ENCODE measurements at places on chromosomes 11 and 22. TPM values are rescaled to one million over a fixed set of nuclear protein-coding genes. Genes with fewer than 3 reads are reported as not detected.

DNA sequence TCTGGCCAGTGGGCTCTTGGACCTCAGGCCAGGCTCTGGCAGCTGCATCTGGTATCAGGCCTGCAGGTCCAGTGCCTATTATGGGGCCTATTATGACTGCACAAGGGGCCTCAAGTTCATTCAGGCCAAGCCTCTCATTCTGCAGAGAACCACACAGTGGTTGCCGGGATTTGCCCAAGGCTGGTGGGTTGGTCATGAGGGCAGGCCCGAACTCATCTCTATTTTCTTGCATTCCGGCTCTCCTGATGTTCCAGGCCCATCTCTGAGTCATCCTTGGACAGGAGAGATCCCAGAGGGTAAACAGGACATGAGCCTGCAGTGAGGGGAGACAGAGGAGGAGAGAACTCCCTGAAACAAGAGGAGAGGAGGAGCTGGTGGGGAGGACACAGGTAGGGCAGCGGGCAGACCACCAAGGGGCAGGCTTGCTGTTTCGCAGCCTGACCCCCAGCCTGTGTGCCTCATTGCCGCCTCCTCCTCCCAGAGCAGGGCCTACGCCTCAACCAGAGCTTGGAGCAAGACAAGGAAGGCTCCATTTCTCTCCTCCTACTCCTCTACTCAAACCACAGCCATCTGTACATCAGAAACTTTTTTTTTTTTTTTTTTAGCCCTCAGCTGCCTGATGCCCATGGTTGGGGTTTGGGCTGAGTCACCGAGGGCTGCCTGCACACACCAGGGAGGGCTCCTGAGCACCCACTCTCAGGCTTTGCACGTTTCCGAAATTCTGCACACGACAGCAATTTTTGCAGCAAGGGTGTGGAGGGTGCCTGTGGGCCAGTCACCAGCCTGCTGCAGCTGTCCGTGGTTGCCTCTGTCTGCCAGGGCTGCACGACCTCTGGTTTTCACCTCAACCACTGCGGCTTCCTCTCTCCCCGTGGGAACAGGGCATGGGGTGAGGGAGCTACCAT lies 12.7 kb upstream of the TREH start:
- DNase-seq: peak; percentile 51

- no peak for DNase-seq
These were observed 78.7 kb downstream of the HORMAD2 start for GRCh38 chr22:30158744-30159500.

DNA sequence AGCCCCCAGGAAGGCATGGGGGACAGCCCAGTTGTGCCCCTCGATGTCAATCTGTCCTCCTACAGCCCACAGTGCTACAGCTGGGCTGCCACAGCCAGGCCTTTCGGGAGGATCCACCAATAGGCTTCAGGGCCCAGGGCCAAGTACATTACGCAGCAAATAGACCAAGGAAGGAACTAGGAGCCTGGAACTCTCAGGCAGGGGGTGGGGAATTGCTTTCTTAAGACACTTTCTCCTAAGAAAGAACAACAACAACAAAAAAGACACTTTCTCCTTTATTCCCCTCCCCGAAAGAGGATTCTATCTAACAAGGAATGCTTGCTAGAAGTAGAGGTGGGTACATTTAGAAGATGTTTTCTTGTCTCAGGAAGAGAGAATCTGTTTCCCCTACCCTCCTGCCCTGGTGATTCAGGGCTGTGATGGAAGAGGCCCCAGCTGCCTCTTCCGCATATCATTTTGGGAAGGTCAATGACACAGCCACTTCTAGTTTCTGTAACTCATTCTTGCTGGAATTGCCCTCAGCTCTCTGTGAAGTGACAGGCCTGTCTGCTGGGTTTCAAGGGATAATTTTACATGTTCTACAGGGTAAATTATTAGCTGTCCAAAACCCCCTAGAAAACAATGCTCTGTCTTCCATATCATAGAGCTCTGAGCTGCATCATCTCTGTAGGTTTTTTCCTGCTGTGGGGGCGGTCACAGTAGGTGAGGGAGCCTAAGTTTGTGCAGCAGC lies 6.0 kb upstream of the MALAT1 start:
- peak; percentile 90 for DNase-seq

DNA sequence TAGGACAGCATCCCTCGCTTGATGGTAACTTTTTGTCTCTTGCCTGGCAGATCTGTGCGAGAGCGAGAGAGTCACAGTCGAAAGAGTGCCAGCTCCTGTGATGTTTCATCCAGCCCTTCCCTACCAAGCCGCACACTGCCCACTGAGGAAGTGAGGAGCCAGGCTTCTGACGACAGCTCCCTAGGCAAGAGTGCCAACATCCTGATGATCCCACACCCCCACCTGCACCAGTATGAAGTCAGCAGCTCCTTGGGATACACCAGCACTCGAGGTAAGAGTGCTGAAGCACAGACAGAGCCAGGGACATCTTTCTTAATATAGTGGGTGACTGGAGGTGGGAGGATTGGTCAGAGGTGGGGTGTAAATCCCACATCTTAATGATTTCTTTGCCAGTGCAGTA lies 61.1 kb downstream of the DEPDC5 start:
- peak; percentile 49 for DNase-seq

GRCh38 chr11:87726506-87726905 lies 448.7 kb downstream of the RAB38 start:
- no peak for DNase-seq

DNA sequence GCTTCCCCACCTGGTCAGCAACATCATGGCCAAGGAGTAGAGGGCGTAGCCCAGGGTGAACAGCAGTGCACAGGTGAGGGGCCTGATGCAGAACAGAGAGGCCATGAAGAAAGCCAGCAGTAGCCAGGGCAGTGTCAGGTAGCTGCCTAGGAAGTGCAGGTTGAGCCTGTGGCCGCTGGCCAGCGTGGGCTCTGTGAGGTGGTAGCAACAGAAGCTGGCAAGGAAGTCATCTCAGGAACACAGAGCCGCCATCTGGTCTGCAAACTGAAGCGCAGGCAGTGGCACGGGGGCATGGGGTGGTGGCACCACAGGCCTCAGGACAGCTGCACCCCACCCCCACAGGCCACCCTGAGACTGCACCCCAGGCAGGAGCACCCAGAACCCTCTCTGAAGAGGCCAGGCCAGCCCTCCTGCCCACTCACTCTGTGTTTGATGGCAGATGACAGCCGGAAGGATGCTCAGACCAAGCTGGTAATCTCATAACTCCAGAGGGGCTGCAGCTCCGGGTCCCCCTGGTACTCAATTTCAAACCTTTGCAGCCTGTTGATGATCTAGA lies 95.3 kb downstream of the MED15 start:
- no peak for DNase-seq

- no peak for DNase-seq
These were observed 50.9 kb upstream of the RRAS2 start for GRCh38 chr11:14409891-14410290.

- no peak for DNase-seq
These were observed 83.8 kb upstream of the SOX6 start for GRCh38 chr11:16440136-16440535.

DNA sequence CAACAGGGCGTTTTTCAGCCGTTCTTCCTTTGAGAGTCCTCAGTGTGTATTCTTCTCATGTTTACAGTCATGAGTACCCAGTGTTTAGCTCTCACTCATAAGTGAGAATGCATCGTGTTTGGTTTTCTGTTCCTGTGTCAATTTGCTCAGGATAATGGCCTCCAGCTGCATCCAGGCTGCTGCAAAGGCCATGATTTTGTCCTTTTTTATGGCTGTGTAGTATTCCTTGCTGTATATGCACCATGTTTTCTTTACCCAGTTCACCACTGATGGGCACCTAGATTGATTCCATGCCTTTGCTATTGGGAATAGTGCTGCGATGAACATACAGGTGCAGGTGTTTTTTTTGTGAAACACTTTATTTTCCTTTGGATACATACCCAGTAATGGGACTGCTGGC lies 23.5 kb downstream of the B3GAT1 start:
- no peak for DNase-seq

DNA sequence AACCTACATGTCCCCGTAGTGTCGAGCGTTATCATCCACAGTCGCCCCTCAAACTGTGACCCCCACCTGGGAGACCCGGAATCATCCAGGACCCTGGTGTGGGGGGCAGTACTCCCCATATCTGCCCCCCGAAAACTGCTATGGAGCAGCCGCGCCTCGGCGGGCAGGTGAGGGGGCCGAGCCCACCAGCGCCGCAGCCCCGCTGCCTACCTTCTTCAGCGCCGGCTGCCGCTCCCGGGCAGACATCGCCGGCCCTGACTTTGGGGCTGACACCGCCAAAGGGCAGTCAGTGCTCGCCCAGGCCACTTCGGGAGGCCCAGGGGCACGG lies 825 bp downstream of the ARHGAP20 start:
- DNase-seq: no peak

GRCh38 chr22:38413085-38414008 lies 41.7 kb downstream of the KCNJ4 start:
- no peak for DNase-seq

GRCh38 chr22:19062139-19062942 lies 59.9 kb downstream of the DGCR2 start:
- DNase-seq: no peak

- no peak for DNase-seq
These were observed 347.2 kb upstream of the B3GAT1 start for GRCh38 chr11:134759274-134759673.

Gene MAPK8IP2
- total RNA-seq: 1.2 TPM
